Activated CD4-positive, CD25-positive, alpha-beta regulatory T cell treated with anti-CD3 and anti-CD28 coated beads, Interleukin-2, amount 50 U/mL, for 72 hours (primary cell): ENCODE measurements at places on chromosomes 6 and 20.

- no peak for DNase-seq
Observed at GRCh38 chr6:150672800-150673199, 73.1 kb downstream of the PLEKHG1 start.

GRCh38 chr6:125913864-125914351, 42.7 kb upstream of the HINT3 start:
- DNase-seq, result no peak

DNA sequence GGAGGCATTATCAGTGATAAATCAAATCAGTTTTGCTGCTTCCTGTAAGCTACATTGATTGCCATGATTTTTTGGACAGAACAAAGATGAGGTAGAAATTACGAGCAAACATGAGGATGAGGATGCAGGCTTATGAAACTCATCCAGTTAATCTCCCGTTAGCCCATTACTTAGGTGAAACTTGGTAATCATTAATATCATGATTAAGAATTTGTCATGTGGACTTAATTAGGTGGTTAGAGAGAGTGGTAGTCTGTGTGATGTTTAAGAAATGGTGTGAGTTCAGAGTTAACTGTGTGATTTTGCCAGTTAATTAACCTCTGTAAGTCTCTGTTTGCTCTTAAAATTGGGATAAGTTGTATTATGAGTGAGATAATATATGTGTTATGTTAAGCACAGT, 62.0 kb downstream of the TSPYL4 start:
- no peak for DNase-seq

GRCh38 chr6:136525586-136526195, 24.5 kb downstream of the MAP7 start:
- no peak for DNase-seq

DNA sequence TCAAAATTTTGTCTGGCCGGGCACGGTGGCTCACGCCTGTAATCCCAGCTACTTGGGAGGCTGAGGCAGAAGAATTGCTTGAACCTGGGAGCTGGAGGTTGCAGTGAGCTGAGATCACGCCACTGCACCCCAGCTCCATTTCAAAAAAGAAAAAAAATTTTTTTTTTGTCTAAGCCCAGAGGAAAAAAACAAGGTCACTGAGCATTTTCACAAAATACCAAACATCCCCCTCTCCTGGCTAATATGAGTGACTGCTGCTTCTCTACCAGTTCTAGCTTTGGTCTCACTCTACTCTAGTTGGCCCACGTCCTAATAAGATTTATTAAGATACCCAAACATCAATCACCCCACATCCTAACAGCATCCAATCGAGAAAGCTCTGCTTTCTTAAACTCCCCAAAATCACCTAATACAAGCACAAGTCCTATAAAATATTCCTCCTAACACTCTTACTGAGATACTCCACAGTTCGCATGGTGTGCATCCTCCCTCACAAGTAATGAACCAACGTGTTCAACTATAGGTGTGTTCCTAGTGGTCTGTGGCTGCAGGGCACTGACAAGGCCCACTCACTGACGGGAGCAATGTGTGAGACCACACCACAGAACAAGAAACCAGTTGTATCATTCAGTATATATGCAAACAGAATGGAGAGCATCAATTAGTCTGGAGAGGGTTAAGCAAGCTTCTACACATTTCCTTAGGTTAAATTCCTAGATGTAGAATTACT, 64.2 kb downstream of the FKBP5 start:
- DNase-seq, result no peak

DNA sequence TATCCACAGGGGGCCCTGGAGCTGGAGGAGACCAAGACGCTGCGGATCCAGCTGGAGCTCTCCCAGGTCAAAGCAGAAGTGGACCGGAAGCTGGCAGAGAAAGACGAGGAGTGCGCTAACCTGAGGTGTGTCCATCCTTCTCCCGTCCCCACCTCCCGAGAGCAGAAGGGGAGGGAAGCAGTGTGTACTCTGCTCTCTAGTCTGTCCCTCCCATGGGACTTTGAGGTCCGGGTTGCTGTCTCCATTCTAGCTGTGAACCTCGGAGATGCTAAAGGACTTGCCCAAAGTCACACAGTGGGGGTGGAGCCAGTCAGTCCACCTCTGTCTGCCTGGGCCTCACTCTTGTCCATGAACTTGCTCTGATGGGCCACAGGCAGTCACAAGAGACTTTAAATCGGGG, 44.1 kb downstream of the MYH7B start:
- DNase-seq, result no peak

DNA sequence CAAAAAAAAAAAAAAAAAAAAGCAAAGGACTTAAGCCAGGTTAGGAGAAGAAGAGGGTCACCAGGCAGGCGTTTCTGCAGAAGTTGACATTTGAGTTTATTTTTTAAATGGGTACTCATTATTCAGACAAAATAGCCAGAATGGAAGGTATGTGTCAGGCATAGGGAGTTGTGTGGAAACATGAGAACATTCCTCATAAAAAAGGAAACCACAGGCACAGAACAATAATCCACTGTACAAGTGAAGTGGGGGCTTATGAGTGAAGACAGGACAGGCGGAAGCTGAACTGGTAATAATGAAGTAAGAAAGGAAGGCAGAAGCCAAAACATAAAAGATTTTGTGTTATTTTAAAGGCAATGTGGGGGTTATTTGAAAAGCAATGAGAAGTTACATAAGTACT, 104.6 kb downstream of the EPB41L2 start:
- no peak for DNase-seq

- DNase-seq, result no peak
Observed at GRCh38 chr6:40923326-40923725, 115.7 kb downstream of the UNC5CL start.

- DNase-seq, result no peak
Observed at GRCh38 chr20:23200413-23200812, 114.3 kb upstream of the CD93 start.

GRCh38 chr20:6868861-6869260, 101.4 kb downstream of the BMP2 start:
- no peak for DNase-seq

DNA sequence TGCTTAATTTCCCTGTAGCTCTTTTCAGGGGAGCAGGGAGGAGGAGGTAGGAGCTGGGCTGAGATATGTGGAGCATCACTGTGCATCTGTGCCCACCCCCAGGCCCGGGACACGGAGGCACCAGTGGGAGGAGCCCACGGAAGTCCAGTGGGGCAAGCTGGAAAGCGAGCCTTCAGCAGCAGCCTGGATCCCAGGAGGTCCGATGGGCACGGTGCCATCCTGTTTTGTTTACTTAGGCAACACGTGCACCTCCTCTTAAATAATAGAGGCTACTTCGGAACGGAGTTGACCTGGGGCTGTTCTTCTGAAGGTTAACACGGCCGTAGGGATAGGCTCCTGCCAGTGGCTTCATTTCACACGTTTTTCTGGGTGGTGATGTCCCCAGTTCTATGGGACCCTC, 51.6 kb downstream of the CDH4 start:
- DNase-seq, result no peak

GRCh38 chr6:134162932-134163331, 110.5 kb upstream of the SLC2A12 start:
- no peak for DNase-seq

- DNase-seq, result no peak
Observed at GRCh38 chr6:103273048-103273447, 1586.7 kb downstream of the HACE1 start.

DNA sequence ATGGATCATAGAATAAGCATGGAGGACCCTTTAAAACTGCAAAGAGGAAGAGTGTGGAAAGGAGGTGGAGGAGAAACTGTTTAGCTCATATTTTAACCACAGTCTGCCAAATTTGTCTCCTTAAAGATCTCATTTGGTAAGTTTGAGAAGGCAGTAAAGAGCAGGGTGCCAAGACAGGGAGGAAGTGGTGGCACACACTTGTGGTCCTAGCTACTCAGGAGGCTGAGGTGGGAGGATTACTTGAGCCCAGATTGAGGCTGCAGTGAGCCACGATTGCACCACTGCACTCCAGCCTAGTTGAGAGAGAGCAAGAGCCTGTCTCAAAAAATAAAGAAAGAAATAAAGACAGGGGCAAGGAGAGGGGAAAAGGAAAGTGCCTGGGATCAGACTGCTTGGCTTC, 16.8 kb upstream of the DCBLD1 start:
- DNase-seq, result no peak

DNA sequence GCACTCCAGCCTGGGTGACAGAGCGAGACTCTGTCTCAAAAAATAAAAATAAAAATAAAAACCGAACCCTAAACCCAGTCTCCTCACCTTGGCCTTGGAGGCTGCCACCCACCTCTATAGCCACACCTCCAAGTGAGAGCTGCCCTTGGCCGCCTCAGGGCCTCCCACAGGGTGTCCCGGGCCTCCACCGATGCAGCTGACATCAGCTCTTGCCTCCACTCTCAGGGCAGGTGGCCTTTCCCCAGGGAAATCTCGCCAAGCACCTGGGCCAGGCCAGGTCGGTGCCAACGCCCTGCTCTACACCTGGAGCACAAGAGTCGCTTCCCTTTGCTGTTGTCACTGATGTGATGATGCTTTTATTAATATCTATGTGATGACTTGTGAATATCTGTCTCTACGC, 8.9 kb upstream of the MYL9 start:
- DNase-seq, result no peak

DNA sequence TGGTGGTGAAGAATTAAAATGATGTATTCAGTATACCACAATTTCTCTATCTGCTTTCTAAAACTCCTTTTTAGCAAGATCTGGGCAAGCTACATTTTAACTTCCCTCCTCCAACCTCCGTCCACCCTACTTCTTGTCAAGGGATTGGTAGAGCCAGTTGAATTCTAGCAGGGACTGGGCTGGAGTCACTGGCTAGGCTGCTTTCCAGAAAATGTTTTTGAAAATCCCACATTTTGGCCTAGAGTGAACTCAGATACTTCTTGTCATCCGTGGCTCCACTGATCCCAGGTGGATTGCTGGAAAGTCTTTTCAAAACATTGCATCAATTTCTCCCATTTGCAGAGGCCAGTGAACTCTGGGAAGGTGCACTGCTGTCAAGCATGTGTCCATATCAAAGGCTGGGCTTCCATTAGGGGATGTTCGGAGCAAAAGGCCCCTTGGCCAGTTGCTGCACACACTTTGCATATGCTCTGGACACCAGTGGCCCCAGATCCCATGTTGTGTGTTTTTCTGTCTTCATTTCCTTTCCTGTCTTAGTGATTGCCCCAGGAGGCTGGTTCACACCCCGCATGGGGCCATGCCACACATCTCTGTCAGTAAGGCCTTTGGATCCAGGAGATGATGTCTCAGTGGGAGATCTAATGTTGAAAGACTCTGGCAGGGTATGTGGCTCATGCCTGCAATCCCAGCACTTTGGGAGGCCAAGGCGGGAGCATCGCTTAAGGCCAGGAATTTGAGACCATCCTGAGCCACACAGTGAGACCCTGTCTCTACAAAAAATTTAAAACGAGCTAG, 11.3 kb upstream of the KCNK16 start:
- no peak for DNase-seq

- DNase-seq, result no peak
Observed at GRCh38 chr20:40464731-40465208, 224.3 kb downstream of the MAFB start.
